Activated CD8-positive, alpha-beta memory T cell treated with anti-CD3 and anti-CD28 coated beads, Interleukin-2, amount 10 ng/mL, durations not matched to agents 7 days and 5 days (primary cell): ENCODE measurements at places on chromosomes 2 and 18. TPM values are rescaled to one million over a fixed set of nuclear protein-coding genes. Genes with fewer than 3 reads are reported as not detected.

Gene KCNE4
- not detected for total RNA-seq

Gene HS6ST1
- total RNA-seq: 7.0 TPM

Gene LYPD6
- not detected for total RNA-seq

Gene CRYBA2
- total RNA-seq: not detected

Gene MAP3K19
- not detected for total RNA-seq

Gene IL18RAP
- total RNA-seq: 12.3 TPM

Gene ALKAL2
- not detected for total RNA-seq

Gene SLC39A10
- 40.3 TPM for total RNA-seq

Gene ELOA2
- total RNA-seq: not detected

Gene GREB1
- 1.4 TPM for total RNA-seq

Gene SIX3
- 0.21 TPM for total RNA-seq

Gene SCN7A
- not detected for total RNA-seq

- DNase-seq: no peak
Measured at GRCh38 chr2:33967103-33967502, 368.0 kb upstream of the FAM98A start.

GRCh38 chr18:14944838-14945237 lies 196.9 kb downstream of the ANKRD30B start:
- DNase-seq: no peak

- no peak for DNase-seq
Measured at GRCh38 chr2:44745922-44746766, 195.4 kb upstream of the SIX3 start.

DNA sequence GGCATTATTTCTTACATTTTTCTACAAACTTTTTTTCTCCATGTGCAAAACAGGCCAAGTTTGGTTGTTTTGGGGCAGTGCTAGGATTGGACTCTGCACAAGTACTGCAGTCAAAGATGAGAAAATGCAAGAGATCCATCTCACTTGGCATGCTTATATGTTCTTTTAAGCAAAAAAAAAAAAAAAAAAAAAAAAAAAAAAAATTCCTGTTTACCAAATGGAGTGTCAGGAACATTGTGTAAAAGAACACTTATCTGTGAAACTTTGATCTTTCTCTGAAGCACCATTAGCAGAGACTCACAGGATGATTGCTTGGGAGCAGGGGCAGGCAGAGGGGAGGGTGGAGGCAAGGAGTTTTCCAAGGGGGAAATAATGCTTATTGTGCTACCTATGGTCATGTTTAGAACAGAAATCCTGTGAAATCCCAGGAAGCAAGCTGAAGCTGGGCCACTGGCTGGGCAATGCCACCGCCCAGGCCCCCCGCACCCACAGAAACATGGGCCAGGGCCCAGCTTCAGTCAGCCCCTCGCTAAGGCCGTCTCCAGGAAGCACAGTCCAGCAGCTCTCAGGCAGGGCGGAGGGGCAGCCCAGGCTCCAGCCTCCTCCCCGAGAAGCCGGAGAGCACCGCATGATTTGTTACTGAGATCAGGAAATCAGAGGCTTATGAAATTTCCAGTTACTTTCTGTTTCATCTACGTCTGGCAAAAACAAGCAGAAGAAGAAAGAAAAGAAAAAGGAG lies 229.4 kb downstream of the ZNF516 start:
- DNase-seq: no peak

DNA sequence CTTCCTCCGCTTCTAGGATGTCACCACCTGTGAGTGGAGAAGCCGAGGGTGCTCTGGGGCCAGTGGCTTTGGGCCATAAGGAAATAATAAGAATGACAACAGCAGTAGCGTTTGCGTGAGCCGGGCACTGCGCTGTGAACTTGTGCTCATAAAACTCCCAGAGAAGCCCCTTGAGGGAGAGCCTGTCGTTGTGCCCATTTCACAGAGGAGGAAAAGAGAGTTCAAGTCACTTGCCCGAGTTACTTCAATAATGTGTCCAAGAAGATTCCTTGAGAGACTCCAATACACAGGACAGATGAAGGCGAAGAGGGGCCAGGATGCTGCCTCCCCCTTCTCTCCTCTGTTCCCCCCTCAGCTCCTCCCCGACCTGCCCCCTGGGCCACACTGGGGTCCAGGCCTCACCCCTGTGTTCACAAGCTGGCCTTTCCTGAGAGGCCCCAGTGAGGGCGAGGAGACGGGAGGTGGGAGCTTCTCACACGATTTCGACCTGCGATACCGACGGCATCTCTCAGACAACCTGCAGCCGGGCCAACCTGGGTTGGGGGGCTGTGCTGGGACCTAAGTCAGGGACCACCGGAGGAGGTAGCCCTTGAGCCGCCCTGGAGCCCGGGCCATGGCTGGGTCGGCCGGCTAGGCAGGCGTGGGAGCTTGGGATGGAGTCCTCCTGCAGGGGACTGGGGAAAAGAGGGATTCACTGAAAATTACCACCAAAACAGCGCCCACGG lies 53.5 kb upstream of the UBE2F start:
- DNase-seq: no peak

GRCh38 chr2:215022418-215022817 lies 116.0 kb downstream of the ABCA12 start:
- no peak for DNase-seq

- no peak for DNase-seq
Measured at GRCh38 chr2:152434395-152435182, 99.6 kb downstream of the FMNL2 start.

GRCh38 chr2:141195087-141195486 lies 935.7 kb downstream of the LRP1B start:
- DNase-seq: no peak

DNA sequence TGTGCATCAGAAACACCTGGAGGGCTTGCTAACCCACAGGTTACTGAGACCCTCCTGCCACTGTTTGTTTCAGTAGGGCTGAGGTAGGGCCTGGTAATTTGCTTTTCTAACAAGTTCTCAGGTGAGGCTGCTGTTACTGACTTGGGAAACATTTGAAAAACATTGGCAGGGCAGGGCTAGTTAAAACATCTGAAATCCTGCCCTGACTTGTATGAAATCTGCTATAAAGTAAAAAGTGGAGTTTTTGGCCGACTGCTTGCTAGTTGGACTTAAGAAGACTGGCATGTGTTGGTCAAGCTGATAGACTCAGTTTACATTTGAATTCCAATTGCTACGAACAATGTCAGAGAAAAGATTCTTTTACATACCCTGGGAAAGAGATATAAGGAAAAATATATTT lies 111.6 kb upstream of the DLX2 start:
- no peak for DNase-seq

DNA sequence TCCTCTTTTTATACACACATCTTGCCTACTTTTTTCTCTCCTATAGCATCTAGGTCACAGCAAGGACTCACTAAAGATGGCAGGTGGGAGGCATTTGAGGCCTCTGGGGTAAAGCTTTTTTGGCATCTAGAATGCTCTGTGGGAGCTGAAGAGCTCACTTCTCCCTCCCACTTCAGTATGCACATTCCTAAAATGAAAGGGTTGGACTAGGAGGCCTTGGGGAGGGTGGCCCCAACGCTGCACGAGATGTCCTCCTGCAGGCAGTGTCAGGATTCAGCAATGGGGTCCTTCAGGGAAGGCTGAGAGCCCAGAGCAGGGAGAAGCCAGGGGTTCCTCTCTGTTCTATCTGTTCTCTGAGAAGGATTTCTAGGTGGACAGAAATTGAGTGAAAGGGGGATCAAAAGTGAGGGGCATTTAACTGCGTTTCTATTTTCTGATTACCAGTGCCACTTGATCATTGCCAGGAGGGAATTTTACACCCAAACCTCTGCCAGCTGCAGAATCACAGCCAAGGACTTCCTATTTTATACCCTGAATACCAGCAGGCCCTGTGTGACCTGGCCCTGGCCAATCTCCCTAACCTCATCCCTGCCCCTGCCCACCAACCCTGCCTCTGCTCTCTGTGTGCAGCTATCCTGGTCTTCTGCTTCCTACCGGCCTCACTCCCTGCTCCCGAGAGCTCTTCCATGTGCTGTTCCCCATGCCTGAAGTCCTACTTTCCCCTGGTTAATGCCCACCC lies 186.2 kb downstream of the CYP26B1 start:
- DNase-seq: no peak

- no peak for DNase-seq
Measured at GRCh38 chr2:175403599-175404221, 222.2 kb upstream of the ATP5MC3 start.

DNA sequence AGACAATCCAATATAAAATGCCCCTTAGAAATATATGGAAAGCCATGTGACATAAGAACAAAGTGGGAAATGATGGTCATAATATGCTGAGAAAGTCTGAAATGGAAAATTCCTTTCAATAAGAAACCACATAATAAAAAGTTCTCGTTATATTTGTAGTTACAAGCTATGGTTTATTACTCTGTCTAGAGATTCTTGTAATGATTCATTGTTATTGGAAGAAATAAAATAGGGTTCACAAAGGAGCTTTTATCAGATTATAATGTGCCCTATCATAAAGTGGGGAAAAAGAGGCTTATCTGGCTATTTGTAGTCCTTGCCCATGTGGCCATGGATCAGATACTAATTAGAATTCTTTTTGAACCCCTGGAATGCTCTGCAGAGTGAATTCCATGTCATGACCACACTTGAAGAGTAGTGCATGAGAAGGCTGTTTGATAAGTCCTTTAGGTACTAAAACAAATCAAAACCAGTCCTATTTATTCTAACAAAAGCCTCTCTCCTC lies 420.7 kb upstream of the NRP2 start:
- DNase-seq: no peak

GRCh38 chr2:187956906-187957534 lies 334.7 kb upstream of the GULP1 start:
- no peak for DNase-seq

GRCh38 chr18:54675076-54675475 lies 84.0 kb downstream of the DYNAP start:
- no peak for DNase-seq

DNA sequence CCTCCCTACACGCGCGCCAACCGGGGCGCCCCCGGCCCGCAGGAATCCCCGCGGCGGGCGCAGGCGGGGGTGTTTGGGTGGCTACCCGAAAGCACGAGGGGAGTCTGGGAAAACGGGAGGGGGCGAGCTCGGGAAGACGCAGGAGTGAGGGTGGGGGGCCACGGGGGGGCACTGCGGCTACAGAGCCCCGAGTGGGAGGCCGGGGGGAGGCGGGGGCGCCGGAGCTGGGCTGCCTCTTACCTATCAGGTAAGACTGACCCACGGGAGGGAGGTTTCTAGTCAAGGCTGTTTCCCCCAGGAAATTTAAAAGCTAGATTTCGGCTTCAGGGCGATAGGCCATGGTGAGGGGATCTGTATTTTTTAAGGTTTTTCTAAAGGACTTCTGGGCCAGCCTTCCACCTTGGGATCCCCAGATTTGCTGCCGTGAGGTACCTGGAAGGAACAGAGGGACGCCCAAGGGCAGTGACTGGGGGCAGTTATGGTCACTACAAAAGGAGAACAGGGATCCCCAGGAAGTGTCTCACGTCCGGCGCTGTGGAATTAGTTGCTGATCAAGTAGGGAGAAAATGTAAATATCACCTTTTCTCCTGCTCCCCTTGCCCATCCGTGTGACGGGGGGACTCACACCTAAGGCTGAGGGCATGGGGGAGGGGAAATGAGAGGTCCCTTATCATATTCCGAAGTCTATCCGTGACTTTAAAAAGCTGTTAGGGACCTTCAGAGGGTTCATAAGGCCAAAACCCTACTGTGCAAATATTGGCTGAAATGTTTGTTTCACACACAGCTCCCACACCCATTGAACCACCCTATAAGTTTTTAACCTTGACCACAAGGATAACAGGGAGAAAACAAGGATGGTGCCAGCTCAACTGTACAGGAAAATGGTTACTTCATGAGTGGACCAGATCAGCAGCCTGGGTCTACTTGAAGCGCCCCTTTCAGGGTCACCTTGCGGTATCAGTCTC lies 638 bp upstream of the IRS1 start:
- DNase-seq: no peak

DNA sequence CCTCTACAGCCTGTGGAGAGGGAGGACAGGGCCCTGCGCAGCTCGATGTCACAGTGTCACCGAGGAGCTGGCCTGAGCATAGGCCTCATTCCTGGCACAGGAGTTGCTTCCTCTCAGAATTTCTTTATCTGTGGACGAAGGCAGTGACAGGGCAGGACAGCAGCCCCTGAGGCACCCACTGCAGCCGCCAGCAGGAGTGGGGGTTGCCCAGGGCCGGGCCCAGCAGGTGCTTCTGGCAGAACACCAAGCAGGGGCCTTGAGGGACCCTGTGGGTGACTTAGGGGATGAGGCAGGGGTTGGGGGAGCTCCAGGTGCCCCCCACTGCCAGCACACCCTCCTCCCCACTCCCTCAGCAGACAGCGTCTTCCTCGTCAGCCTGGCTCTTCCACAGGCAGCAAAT lies 290.0 kb downstream of the PHLPP1 start:
- no peak for DNase-seq

DNA sequence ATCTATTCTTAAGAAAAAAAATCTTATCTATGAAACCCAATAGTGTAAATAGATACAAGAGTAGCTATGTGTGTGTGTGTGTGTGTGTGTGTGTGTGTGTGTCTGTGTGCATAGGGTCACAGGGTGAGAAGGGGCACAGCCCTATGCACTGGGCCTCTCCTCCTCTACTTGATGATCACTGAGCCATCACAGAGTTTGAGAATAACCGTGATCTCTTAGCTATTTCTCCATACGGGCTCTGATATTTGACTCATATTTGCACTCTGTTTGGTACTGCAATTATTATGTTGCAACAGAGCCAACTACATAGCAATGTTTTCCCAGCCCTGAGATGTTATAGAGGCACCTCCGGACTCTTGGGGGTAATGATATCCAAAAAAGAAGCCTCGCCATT lies 28.8 kb upstream of the SLC40A1 start:
- DNase-seq: no peak

DNA sequence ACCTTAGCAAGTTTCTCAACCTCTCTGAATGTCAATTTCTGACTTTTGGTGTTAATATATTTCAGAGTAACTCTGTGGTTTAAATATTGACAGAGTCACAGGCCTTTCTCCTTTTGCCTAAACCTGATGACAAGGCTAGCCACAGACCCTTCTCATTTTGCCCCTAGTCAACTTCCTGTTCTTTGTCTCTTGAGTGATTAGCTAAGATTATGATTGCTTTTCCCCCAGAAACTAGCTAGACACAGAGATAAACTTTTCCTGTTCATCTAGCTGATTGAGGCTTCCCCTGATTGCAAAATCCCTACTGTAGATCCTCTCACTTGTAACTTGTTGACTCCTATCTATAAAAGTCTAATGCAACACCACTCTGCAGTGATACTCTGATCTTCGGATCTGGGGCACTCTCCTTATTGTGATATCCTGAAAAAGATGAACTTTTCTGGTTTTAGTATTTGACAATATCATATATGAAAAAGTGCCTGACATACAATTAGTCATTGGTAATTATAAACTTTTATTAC lies 241.4 kb downstream of the ZNF385B start:
- DNase-seq: no peak

GRCh38 chr2:20473128-20473527 lies 26.3 kb downstream of the RHOB start:
- DNase-seq: no peak

DNA sequence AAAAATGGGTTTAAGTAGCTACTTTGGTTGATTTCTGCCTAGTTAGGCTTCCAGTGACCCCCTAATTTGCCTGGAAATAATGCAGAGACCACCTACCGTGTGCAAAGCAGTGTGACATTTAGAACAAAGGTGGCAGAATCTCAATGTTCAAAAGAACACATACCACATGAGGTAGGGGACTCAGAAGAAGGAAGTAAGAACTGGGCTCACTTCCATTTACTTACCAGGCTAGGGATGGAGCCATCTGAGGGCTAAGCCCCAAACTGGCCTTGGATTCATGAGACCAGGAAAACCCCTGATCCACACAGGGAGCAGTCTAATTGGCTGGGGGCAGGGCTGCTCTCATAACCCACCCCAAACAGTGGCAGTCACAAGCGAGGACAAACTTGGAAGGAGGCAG lies 190.7 kb downstream of the NCKAP5 start:
- DNase-seq: no peak
